Mononuclear cell (primary cell): ENCODE measurements at places on chromosomes 1 and 21. TPM values are rescaled to one million over a fixed set of nuclear protein-coding genes. Genes with fewer than 3 reads are reported as not detected.

The CELA3B gene
- not detected for total RNA-seq

The EIF4G3 gene
- total RNA-seq: 23.0 TPM

The TNFRSF25 gene
- 60.7 TPM for total RNA-seq

The UBXN10 gene
- 0.52 TPM for total RNA-seq

The ETV3L gene
- 0.10 TPM for total RNA-seq

The PEX10 gene
- 7.5 TPM for total RNA-seq

The ACTL8 gene
- total RNA-seq: not detected

The ITLN2 gene
- not detected for total RNA-seq

The SPATA45 gene
- not detected for total RNA-seq

The CHODL gene
- total RNA-seq: not detected

The KRTAP13-2 gene
- not detected for total RNA-seq

The ACKR1 gene
- not detected for total RNA-seq

The ZBTB8B gene
- not detected for total RNA-seq

The CC2D1B gene
- total RNA-seq: 20.9 TPM

The ATP13A2 gene
- 15.1 TPM for total RNA-seq

The ROR1 gene
- 0.10 TPM for total RNA-seq

The LDLRAD1 gene
- not detected for total RNA-seq

The FAM151A gene
- total RNA-seq: not detected

The LACTBL1 gene
- total RNA-seq: not detected

The EPRS1 gene
- total RNA-seq: 55.9 TPM

The OPRD1 gene
- total RNA-seq: not detected

The SFN gene
- total RNA-seq: 0.52 TPM
